ENCODE measurements at places on chromosomes 11 and 22.
A peak's percentile ranks its signal among the peaks of the same experiment; 100 is the strongest.

GRCh38 chr11:34185926-34186841, 80.8 kb downstream of the NAT10 start:
- no peak for DNase-seq

- no peak for DNase-seq
Observed at GRCh38 chr11:2564588-2565425, 120.0 kb downstream of the KCNQ1 start.

- no peak for DNase-seq
Observed at GRCh38 chr11:21144531-21144930, 475.1 kb downstream of the NELL1 start.

DNA sequence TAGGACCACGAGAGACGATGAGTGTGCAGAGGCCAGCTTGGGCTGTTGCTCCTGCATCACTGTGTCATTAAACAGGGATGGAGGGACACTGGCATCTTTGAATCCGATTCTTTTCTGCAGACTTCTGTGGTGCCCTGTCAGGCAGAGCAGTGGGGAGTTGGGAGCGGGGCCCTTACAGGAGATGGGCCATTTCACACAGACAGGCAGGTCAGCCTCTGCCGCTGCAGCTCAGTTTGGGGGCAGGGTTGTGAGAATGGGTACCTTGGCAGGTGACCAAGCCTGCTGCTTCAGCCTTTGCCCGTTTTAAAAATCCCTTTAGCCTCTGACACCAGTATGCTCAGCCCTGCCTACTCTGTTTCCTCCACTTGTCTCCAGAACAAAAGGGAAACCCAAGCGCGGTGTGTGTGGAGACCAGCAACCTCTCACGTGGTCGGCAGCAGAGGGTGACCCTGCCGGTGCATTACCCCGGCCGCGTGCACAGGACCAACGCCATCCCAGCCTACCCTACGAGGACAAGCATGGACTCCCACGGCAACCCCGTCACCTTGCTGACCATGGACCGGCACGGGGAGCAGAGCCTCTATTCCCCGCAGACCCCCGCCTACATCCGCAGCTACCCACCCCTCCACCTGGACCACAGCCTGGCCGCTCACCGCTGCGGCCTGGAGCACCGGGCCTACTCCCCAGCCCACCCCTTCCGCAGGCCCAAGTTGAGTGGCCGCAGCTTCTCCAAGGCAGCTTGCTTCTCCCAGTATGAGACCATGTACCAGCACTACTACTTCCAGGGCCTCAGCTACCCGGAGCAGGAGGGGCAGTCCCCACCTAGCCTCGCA, 12.6 kb downstream of the C22orf31 start:
- DNase-seq = no peak

DNA sequence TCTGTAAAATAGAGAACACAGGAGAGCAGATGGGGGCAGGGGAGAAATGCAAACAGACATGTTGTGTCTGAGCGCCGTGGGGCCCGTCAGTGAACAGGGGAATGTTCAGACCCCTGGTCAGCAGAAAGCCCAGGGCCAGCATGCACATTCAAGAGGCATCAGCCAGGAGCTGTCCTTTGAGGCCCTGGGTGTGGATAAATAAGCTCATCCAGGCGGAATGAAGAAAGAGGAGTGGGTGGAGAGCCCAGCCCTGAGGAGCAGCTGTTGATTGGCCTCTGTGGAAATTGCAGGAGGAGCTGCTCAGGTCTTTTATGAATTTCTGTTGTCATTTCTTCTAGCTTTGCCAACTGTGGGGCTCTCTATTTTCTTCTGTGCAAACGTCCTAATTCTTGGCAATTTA, 49.7 kb upstream of the CECR2 start:
- DNase-seq = no peak

DNA sequence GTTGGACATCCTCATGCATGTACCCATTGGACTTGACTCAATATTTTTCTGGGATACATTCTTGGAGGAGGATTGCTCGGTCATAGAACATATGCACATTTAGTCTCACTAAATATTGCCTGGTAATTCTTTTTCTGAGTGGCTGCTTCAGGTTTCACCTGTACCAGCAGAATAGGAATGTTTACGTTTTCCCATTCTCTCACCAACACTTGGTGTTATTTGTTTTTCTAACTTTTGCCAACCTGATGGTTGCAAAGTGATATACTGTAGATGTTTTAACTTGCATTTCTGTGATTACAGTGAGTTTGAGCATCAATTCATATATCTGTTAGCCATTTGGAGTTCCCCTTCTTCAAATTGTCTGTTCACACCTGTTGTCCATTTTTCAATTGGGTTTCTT, 1.3 kb upstream of the MRGPRD start:
- no peak for DNase-seq

GRCh38 chr22:35593071-35593890, 23.8 kb downstream of the MB start:
- no peak for DNase-seq

GRCh38 chr11:75845324-75845723, 30.3 kb downstream of the UVRAG start:
- no peak for DNase-seq

DNA sequence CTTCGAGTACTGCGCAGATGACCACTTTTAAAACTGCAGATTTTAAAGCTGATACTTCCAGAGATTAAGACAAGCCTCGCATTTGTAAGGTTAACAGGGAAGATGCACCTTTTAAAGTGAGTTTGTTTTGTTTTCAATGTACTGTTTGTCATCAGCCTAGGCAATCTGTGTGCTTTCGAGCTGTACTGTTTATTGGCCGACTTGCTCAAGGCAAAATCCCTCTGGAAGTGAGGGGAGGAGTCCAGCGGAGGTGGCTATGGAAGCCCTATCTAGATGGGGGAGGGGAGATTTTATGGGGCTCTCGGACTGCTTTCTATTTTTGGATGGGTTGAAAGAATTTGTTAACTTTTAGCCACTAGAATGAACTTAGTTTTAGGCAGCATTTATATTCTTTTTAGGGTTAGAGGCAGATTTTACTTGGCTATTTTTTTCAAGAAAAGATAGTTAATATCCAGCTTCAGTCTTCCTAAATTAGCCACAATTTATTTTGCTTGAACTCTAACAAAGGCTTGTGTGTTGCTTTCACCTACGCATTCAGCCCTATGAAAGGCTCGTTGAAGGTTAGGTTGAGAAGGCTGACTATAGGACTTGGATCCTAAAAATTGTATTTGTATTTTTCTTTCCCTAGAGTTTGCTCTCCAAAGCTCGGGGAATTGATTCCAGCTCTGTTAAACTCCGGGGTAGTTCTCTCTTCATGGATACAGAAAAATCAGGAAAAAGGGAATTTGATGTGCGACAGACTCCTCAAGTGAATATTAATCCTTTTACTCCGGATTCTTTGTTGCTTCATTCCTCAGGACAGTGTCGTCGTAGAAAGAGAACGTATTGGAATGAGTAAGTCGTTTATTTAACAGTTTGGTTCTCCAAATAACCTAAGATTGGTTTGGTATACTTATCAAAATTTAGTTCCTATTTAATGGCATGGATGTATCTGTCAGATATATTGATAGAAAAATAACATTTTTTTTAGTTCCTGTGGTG, 2.1 kb downstream of the WEE1 start:
- DNase-seq = peak; percentile 14

GRCh38 chr22:45603619-45604018, 68.0 kb upstream of the ATXN10 start:
- no peak for DNase-seq

DNA sequence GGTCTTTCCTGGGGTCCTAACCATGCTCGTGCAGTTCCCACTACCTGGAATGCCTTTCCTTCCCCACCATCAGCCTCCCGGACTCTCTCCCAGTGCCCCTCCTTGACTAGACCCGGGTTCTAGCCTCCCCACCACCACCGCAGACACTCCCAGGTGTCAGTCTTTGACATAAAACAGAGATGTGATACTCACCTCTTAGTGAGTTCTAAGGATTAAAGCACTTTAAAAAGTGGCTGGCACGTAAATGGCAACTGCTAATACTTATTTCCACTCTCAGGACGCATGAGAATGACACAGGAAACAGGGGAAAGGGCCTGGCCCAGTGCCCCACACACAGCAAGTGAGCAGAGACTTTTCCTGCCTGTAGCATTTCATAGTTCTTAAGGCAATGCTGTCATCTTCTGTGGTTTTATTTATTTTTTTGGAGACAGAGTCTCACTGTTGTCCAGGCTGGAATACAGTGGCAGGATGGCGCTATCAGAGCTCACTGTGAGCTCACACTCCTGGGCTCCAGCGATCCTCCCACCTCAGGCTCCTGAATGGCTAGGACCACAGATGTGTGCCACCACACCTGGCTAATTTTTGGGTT, 1.9 kb upstream of the SLC25A45 start:
- DNase-seq = peak; percentile 14

DNA sequence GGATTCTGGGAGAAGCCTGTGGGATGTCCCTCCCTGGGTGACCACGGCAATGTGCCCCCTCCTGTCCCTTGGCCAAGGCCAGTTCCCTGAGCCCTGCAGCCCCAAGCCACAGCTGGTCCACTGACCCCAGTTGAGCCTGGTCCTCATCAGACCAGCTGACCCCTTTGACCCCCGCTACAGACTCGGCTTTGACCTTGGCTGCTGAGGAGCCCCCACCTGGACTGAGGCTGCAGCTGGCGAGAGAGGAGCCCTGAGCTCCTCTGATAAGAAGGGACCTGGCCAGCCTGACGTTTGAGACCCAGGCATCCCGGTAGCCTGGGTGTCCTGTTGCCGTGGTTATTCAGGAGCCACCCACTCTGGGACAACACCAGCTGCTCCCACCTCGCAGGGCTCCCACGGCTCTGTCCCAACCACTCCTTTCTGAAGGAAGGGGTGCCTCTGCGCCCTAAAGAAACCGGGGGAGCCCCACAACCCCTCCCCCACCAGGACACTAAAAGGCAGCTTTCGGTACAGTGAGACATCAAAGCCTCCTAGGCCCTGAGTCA, 3.0 kb downstream of the ASCL2 start:
- DNase-seq = no peak

DNA sequence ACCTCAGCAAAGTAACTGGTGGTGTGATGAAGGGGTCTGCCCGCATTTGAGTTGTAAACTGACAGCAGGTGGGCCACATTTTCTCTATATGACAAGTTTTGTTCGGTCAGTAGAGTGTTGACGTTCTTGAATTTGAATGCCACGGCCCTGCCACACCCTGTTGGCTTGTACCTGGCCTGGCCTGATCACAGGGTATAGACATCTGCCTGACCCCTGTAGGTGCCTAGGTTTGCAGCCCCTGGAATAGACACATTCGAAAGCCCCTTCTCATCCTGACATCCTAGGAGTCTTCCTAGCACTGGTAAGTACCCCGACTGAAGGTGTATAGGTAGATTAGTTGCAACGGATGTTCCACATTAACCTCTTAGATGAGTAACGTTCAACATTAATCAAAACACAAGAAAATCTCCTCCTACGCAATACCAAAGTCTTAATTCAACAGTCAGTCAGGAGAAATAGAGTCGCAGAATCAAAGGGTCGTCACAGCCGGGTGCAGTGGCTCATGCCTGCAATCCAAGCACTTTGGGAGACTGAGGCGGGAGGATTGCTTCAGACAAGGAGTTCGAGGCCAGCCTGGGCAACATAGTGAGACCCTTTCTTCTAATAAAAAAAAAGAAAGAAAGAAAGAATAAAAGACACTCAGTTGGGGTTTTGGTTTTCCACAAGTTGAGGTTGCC, 43.6 kb upstream of the CD5 start:
- DNase-seq = no peak

GRCh38 chr11:27505781-27506180, 788 bp downstream of the LIN7C start:
- DNase-seq = no peak

- DNase-seq = no peak
Observed at GRCh38 chr11:61832207-61832606, 4.1 kb downstream of the FADS2 start.

- no peak for DNase-seq
Observed at GRCh38 chr22:40450616-40451015, 80.2 kb downstream of the SGSM3 start.

GRCh38 chr22:29332886-29333496, 17.5 kb upstream of the RASL10A start:
- DNase-seq = no peak

DNA sequence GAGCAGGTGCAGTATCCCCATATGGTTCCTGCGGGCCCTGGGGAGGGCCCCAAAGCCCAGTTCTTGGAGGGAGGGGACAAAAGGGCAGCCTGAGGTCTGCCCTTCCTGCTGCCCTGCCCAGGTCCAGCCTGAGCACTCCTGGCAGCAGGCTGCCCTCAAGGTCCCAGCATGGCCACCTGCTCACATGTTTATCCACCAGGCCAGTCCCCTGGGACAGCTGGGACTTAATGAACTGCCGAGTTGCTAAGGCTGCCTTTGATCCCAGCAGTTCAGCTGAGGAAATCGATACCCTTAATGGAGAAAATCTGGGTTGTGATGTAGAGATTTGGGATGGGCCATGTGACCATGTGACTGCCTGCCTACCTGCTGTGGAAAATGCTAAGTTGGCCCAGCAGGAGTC, 146.2 kb downstream of the TRIM29 start:
- DNase-seq = no peak

- DNase-seq = no peak
Observed at GRCh38 chr11:3148990-3149851, 15.9 kb downstream of the OSBPL5 start.

GRCh38 chr11:20933086-20933485, 263.7 kb downstream of the NELL1 start:
- no peak for DNase-seq

- DNase-seq = no peak
Observed at GRCh38 chr11:91932151-91932821, 292.3 kb upstream of the FAT3 start.

Data from GDM1 (cell line).